ENCODE measurements at places on chromosomes 3 and 15.

DNA sequence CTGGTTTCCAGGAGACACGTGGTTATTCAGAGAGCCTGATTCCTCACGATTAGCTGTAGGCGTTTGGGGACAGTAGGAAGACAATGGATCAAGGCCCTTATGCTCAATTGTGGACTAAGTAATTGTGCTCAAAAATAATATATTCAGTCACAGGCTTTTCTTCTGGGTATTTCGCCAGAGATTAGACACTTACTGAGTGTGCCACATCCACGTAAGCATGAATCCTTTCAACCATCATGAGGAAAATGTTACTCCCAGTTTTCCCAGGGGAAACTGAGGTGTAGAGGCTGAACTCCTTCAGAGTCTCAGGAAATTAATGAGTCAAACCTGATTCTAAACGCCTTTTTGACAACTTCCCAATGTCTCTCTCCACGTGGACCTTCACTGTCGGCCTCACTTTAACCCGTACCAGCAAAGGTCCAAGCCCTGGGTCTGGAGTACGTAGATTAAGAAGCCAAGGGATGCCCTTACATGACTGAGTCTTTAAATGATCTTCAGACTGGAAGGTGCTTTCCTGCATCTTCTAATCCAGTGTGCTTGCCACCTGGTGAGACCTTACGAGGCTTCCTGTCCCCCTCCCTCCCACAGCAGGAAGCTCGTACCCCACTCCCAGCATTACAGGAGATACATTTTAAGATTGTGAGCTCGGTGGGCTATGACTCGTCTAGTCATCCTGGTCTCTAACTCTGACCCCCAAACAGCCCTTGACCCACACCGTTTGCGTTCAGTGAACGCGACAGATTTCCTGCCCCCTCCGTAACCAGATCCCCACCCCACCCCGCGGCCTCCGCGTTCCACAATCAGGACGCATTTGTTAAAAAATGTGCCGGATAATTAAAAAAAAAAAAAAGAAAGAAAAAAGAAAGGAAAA, 1.7 kb downstream of the PKM start:
- DNase-seq: no peak

GRCh38 chr15:39682366-39682765, 100.3 kb downstream of the FSIP1 start:
- DNase-seq: no peak

DNA sequence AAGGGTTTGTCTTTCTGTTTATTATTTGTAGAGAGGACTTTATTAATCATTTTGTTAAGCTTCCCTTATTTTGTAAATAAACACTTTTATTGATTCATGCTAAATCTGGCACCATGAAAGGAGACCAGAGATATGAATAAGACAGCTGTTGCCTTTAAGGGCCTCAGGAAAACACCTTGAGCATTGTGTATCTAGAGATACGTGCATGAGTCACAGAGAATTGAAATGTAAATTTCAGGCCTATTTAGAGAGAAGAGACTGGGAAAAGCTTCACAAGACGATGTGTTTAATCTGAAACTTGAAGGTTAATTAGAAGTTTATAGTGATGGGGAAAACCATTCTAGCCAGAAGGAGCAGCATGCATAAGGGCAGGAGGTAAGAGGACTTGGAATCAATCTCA, 28.6 kb upstream of the UTS2B start:
- DNase-seq: no peak

DNA sequence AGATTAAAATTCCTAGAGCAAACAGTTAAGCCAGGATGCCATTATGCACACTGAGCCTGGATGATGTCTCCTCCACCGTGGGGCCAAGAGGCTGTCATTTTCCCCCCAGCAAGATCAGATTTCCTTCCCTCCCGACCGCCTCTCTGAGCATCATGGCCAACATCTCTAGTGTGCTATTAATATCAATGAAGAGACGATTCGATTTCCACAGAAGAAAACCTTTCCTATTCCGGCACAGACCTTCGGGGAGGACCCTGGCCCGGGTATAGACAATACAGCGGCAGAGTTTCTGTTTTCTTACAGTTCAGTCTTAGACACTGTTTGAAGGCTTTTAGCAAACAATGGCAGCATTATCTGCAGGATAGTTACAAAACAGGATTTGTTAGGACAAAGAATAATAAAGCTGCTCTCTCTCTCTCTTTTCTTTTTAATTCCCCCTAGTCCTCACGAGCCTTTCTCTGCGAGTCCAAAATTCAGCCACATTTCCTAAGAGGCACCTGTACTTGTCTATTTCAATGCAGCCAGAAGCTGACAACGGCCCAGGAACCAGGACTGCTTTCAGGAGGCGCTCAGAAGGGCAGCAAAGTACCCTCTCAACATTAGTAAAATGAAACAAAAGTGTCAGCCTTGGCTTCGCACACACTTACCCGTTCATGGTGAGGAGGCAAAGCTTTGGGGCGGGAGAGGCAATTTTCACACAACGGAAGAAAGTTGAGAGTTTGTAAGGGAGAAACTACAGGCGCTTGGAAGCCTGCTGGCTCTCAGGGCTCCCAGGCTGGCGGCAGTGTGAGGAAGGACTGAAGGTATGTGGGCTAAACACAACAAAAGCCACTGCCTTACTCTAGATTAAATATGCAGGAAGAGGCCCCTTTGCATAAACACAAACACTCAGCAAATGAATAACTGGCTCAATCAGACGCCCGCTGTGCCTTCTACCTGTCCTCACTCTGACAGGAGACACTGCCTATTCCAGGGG, 278.0 kb downstream of the FOXP1 start:
- no peak for DNase-seq

DNA sequence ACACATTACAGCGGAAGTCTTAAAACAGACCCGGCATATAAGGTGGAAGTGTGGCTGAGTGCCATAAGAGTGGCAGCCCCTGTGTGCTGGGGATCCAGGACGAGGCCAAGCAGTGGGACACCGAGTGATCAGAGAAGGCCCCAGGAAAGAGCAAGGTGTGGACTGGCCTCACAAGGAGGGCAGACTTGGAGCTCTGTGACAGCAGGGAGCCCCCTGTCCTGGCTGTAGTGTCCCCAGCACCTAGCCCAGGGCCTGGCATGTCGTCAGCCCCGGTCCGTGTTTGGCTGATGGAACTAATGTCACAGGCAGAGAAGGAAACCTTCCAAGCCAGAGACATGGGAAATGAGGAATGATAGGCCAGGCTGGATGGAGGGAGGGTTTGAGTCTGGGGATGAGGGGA, 4.8 kb downstream of the PDIA5 start:
- DNase-seq: no peak

Measured in activated CD4-positive, alpha-beta T cell treated with anti-CD3 and anti-CD28 coated beads for 24 hours (primary cell).